Right ventricle myocardium superior (tissue), 1 donor: ENCODE measurements at places on chromosomes 6 and 20. TPM values are rescaled to one million over a fixed set of nuclear protein-coding genes. Genes with fewer than 3 reads are reported as not detected.

GRCh38 chr6:161630674-161631073 is 356.8 kb upstream of the AGPAT4 start:
- no peak for DNase-seq

DNA sequence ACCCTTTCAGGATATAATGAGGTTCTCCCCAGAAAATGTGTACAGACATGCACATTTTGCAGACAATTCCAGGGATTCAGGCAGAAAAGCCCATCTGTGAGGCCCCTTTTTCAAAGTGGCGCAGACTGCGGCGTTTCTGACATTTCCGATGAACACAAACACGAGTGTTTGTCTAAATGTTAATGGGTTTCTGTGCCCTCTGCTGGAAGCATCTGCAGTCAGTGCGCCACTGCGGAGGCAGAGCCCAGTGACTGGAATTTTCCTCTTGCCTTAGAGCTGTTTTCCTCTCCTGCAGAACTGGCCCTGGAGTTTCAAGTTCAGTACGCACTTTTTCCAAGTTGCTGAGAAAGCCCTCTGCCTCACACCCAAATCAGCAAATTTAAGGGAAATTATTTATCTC is 15.3 kb downstream of the ANKRD60 start:
- DNase-seq, result no peak

The RCAN2 gene
- 258 TPM for total RNA-seq

GRCh38 chr6:133236932-133237331 is 4.2 kb upstream of the EYA4 start:
- no peak for DNase-seq

GRCh38 chr6:151430886-151431285 is 21.0 kb downstream of the RMND1 start:
- no peak for DNase-seq

DNA sequence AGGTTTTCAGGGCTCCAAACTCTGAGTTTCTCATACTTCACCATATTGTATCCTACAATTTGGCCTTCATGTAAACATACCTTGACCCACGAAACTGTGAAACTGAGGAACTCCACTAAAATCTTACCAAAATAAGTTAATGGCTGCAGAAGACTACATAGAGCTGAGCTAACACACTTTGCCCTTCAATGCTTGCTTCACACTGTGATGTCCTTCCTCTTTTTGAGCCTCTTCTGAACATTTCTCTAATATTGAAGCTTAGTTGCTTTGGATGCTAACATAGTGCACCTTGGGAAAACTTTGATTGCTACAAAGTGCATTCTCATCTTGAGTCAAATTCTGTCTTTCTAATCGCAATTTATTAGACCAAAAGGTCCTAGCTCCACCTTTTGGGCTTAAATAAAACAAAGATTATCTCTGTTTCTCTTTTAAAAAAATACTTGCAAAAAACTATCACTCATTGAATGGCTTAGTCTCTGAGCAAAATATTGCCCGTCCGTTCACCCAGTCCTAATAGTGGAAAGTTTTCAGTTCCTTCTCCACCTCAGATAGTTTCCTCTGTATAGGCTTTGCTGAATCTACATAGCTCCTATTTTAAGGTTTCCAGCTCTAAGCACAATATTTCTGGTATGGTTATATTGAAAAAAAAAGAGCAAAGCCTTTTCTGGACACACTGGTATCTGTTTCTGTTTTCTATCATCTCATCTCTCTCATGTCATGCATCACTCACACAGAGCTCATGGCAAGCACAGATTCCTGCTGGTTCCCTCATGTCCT is 494.6 kb downstream of the RFPL4B start:
- no peak for DNase-seq

DNA sequence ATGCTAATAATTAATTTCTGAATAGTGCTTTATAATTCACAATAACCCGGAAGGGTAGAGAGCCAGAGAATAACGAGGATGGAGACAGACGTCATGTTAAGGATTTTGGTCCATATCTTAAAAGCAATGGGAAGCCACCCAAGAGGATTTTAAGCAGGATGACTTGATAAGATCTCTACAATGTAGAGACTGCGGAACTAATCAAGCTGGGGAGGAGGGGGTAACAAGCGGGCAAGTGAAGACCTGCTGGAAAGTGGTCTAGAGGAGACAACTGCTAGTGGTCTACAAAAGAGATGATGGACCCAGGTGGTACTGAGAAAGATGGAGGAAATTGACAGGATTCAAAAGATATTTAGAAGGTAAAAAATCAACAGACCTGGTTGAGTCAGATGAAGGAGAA is 7.2 kb downstream of the ZBTB2 start:
- DNase-seq, result no peak

DNA sequence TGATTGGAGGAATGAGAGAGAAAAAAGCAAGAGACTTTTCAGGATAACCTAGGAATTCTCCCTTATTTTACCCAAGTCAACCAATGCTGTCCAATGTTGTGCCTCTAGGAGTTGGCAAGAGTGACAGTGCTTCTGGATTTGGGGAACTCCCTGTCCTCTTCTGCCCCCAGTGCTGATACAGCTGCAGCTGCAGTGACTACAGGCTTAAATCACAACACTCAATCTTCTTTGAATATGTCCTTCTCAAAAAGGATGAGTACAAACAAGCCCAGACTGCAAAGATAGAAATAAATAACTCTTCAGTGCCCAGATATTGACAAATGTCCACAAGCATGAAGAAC is 141.0 kb upstream of the COL21A1 start:
- DNase-seq, result no peak

- DNase-seq, result no peak
Measured at GRCh38 chr20:21244808-21245207, 58.3 kb upstream of the XRN2 start.
